Fibroblast of skin of scalp (primary cell): ENCODE measurements at places on chromosomes 1 and 21.
A peak's percentile ranks its signal among the peaks of the same experiment; 100 is the strongest.

GRCh38 chr1:113891631-113892220 lies 4.3 kb upstream of the BCL2L15 start:
- no peak for DNase-seq

GRCh38 chr1:181353526-181353925 lies 129.8 kb upstream of the CACNA1E start:
- no peak for DNase-seq

DNA sequence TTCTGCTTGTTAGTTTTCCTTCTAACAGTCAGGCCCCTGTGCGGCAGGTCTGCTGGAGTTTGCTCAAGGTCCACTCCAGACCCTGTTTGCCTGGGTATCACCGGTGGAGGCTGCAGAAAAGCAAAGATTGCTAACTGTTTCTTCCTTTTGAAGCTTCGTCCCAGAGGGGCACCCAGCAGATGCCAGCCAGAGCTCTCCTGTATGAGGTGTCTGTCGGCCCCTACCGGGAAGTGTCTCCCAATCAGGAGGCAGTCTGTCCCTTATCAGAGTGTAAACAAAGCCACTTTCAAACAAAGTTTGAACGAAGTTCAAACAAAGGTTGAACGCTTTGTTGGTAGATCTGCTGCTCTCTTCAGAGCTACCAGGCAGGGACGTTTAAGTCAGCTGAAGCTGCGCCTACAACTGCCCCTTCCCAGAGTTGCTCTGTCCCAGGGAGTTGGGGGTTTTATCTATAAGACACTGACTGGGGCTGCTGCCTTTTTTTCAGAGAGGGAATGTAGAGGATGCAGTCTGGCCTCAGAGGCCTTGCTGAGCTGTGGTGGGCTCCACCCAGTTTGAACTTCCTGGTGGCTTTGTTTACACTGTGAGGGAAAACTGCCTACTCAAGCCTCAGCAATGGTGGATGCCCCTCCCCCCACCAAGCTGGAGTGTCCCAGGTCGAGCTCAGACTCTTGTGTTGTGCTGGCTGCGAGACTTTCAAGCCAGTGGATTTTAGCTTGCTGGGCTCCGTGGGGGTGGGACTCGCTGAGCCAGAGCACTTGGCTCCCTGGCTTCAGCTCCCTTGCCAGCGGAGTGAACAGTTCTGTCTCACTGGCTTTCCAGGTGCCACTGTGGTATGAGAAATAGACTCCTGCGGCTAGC lies 401.8 kb downstream of the SRGAP2C start:
- DNase-seq: peak; percentile 22

DNA sequence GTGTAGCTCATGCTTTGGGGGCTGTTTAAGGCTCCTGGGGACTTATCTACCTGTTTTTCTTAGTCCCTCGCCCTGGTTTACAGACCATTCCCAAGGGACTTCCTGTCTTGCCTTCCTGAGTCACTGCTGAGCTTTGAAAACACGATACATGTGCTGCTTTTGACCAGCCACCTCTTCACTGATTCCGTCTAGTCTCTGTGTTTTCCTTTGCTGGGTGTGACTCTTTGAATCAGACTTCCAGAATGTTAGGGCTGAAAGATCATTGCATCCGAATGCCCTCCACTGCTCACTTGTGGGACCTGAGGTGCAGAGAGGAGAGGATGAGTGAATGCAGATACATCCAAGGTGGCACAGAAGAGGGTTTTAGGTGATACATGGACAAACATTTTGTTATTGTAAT lies 35.4 kb upstream of the CITED4 start:
- DNase-seq: peak; percentile 49

DNA sequence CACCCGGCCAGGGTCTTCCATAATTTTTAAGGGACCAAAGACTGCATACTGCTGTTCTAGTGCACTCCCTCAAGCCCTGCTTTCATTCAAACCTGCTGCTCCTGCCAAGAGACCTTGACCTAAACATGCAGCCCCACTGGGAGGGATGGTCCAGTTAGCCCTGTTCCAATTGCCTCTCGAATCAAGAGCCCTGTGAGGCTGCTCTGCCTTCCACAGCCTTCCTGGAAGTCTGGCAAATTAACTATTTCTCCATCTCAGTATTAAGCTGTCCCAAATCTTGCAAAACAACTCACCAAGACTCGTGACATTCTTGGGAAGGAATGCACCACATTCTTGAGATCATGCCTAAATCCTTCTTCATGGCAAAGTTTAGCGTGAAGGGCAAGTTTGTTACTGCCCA lies 231.3 kb downstream of the C1orf94 start:
- DNase-seq: peak; percentile 43

DNA sequence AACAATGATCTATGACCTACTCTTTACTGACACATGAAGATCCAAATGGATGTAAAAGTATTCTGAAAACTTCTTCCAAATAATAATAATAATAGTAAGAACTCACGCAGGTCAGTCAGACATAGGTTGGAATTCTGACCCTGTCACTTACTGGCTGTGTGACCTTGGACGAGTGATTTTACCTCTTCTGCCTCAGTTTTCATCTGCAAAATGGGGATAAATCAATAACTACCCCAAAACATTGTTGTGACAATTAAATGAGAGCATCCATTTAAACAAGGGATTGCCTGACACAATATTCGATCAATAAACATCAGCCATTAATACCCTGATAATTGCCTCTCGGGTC lies 556 bp downstream of the MECR start:
- DNase-seq: no peak

DNA sequence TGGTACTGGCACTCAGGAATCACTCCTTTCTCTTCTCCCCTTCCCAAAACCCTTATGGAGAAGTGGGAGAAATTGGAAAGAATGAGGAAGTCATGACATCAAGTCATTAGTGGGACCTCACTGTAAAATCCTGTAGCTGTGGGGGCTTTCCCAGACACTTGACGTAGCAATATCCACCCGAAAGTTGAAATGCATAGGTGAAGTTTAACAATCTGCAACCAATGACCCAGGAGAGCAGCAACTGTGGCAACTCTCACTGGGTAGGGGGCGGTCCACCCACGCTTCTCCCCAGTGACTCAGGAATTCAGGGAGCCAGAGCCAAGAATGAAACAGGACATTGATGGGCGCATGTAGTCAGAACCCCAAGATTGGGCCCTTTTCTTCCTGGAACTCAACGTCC lies 27.0 kb downstream of the ABCA4 start:
- DNase-seq: no peak

- DNase-seq: no peak
Measured at GRCh38 chr1:53634571-53634979, 104.4 kb downstream of the GLIS1 start.

DNA sequence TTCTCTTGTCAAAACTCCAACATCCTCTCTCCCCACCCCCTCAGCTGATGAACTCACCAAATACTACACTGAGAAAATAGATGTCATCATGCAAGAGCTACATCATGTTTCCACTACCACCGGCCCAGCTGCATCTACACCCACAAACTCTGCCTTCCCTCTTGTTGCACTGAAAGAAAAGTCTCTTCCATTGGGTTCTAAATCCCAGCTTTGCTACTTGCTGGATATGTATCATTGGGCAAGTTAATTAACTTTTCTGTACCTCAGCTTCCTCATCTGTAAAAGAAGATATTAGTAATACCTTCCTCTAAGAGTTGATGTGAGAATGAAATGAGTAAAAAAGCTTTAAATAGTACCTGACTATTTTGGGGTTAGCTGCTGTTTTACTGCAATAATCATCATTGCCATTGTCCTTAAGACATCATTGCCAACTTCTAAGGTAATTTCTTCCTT lies 108.6 kb downstream of the OLFML2B start:
- peak; percentile 68 for DNase-seq

- no peak for DNase-seq
Measured at GRCh38 chr1:46199233-46199749, 1.1 kb upstream of the POMGNT1 start.
